ENCODE measurements at places on chromosomes 4 and X. TPM values are rescaled to one million over a fixed set of nuclear protein-coding genes. Genes with fewer than 3 reads are reported as not detected.

DNA sequence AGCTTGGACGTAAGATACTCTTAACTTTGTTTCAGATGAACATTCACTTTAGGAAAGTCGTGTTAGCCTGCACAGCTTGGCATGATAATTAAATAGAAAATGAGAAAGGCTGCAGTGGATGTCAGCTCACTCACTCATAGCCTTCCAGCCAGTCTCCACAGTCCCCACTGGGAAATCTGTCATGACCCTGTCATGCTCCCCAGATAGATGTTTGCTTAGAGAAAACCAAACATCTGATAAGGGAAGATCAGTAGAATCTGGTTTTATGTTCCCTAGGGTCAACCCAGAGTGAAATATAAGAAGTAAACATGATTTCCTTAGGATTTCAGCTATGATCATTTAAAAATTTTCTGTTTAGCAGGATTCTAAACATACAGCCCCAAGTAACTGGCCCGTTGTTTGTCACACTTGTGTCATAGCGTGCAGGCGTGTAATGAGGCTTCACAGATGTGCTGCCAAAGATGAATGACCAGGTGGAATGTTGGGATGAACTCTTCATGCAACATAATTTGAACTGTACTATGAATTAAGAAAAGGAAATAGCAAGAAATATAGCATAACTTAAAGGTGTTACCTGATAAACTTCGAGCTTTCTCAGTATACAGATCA, 180.1 kb downstream of the BANK1 start:
- H3K4me3 ChIP-seq = no peak overlapping the region
- no peaks in the 10 kb centered on the region for H3K36me3 ChIP-seq
- H3K27me3 ChIP-seq = no peaks in the 10 kb centered on the region
- DNase-seq = no peak

GRCh38 chr4:53986062-53986461, 78.3 kb downstream of the CHIC2 start:
- DNase-seq = no peak
- no peaks in the 10 kb centered on the region for H3K36me3 ChIP-seq
- no peaks in the 10 kb centered on the region for H3K27me3 ChIP-seq
- no peak overlapping the region for H3K4me3 ChIP-seq

GRCh38 chrX:112967341-112967740, 126.7 kb upstream of the AMOT start:
- DNase-seq = no peak
- H3K36me3 ChIP-seq = no peaks in the 10 kb centered on the region
- H3K27me3 ChIP-seq = no peaks in the 10 kb centered on the region
- H3K4me1 ChIP-seq = no peaks in the 10 kb centered on the region
- H3K4me3 ChIP-seq = no peak overlapping the region
- H3K27ac ChIP-seq = no peak overlapping the region

DNA sequence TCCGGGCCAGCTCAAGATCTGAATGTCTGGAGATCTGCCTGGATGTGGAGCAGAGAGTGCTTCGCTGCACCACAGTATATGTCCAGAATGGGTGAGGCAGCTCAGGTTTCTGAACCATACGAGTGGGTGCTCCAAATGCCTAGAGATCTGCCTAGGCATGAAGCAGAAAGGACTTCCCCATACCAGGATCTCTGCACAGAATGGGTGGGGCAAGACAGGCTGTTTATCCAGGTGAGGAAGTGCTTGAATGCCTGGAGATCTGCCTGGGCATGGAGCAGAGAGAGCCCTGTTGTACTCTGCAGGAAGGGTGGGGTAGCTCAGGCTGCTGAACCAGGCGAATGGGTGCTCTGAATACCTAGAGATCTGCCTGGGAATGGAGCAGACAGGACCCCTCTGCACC, 45.4 kb upstream of the MAGEC2 start:
- H3K4me3 ChIP-seq = no peak overlapping the region
- no peak for DNase-seq
- no peaks in the 10 kb centered on the region for H3K27me3 ChIP-seq
- no peak overlapping the region for H3K27ac ChIP-seq
- H3K36me3 ChIP-seq = no peaks in the 10 kb centered on the region

GRCh38 chr4:68520985-68521384, 55.1 kb downstream of the UGT2B17 start:
- no peaks in the 10 kb centered on the region for H3K27me3 ChIP-seq
- H3K4me3 ChIP-seq = no peak overlapping the region
- DNase-seq = no peak
- H3K4me1 ChIP-seq = no peaks in the 10 kb centered on the region
- no peak overlapping the region for H3K27ac ChIP-seq

The AKAP4 gene
- total RNA-seq = not detected

The PIGA gene
- total RNA-seq = 15.3 TPM

The NXF2 gene
- total RNA-seq = not detected

All from colonic mucosa (tissue), 4 donors.